Ascending aorta (tissue), 2 donors: ENCODE measurements at places on chromosomes 4 and X. TPM values are rescaled to one million over a fixed set of nuclear protein-coding genes. Genes with fewer than 3 reads are reported as not detected.

Gene EGFL6
- not detected for total RNA-seq

Gene GUCY1B1
- total RNA-seq, result 34.9 TPM

Gene TIGD4
- not detected for total RNA-seq

Gene MAP7D2
- not detected for total RNA-seq

Gene GYG2
- total RNA-seq, result 0.64 TPM

Gene SMIM10
- total RNA-seq, result 11.7 TPM
